ENCODE measurements at places on chromosomes 1 and 21.

DNA sequence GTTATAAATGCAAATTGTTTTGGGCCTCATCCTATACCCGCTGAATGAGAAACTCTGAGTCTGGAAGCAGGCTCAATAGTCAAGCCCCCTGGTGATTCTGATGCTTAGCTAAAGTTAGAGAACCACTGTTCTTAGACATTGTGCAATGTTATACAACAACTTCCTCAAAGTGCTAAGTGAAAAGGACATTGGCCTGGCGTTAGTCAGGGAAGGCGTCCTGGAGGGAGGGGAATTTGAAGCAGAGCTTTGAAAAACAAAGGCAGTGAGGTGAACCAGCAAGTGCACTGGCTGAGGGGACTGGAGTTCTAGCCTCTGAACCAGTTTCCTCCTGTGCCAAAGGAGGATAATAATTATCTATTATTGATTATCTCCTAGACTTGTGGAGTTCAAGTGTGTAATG is 5.1 kb downstream of the CD1D start:
- DNase-seq, result no peak

DNA sequence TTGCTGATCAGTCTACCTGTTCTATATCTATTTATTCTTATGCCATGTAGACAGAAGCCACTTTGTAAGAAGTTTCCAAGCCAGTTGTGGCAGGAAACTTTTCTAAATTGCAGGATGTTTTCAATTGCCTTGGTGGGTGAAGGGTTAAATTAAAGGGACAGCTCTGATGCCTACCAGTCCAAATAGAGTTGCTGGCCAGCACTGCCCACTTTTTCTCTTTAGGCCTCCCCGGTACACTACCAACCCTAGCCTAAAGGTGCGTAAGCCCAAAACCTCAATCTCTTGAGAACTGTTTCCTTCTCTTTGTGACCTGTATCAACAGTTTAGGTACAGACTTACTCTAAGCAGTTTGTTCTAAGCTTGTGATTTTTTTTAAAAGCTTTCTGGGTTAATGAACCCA is 15.5 kb downstream of the SUSD4 start:
- DNase-seq, result no peak

- DNase-seq, result no peak
Measured at GRCh38 chr1:232915212-232915611, 35.2 kb upstream of the NTPCR start.

- DNase-seq, result peak; percentile 85
Measured at GRCh38 chr1:160837558-160838205, 25.0 kb downstream of the CD244 start.

DNA sequence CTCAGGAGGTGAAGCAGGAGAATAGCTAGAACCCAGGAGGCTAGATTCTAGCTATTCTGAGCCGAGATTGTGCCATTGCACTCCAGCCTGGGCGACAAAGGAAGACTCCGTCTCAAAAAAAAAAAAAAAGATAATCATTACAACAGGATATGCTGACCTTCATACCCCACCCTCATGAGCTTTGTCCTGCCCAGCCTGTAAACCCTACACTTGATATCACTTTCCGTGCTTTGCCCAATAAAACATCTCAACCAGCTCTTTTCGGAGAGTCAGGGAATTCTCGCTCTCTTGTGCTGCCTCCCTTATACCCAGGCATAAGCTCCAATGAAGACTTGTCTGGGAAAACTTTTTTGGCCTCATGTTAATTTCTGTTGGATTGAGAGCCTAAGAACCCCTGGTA is 1.5 kb upstream of the TRNAU1AP start:
- DNase-seq, result no peak

GRCh38 chr1:110100335-110100734 is 11.9 kb upstream of the UBL4B start:
- DNase-seq, result no peak

DNA sequence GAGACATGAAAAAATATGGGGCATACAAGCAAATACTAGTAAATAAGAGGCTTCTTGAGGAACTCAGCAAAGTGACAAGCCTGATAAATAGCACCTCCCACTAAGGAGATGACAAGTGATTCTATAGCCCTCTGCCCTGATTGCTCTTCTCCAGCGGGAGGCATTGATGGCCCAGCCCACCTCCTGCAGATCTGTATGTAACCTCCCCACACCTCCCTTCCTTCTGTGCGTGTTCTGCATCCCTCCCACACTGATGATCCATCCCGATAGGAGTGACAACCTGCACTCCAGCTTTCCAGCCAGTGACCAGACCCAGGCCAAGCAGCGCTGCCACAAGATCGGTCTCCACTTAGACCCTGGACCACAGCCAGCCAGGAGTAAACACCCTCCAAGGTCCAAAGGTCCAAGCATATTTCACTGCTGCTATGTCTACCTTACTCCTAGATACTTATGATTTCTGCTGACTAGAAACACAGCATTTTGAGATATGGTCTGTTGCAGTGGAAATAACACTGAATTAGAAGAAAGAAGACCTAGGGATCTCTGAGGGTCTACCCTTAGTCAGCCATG is 176.1 kb downstream of the BRINP2 start:
- DNase-seq, result no peak
